Stimulated activated CD8-positive, alpha-beta memory T cell treated with anti-CD3 and anti-CD28 coated beads, Interleukin-4, amount 100 ng/mL, for 4 hours (primary cell): ENCODE measurements at places on chromosomes 1 and 21.

GRCh38 chr1:245168086-245168485 lies 13.3 kb downstream of the KIF26B start:
- no peak for DNase-seq

GRCh38 chr1:62882201-62883104 lies 98.5 kb downstream of the ATG4C start:
- no peak for DNase-seq

GRCh38 chr1:182384387-182384960 lies 7.1 kb downstream of the GLUL start:
- no peak for DNase-seq

GRCh38 chr1:93159337-93159736 lies 20.9 kb downstream of the TMED5 start:
- no peak for DNase-seq

DNA sequence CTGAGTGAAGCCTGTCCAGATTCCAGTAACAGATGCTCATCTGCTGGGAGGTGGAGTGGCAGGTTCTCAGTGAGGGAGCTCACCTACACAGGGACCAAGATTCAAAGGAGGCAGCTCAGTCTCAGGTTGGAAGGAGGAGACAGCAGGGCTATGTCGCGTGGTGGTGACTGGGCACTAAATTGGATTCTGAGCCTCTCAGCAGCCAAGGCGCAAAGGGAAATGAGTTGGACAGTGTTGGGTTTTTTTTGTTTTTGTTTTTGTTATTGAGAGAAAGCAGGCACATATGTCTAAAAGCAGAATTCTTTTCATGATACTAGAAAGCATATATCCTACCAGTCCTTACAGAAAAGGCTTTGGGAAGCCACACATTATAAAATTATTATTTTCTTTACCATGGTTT lies 26.2 kb downstream of the UMODL1 start:
- DNase-seq = no peak

DNA sequence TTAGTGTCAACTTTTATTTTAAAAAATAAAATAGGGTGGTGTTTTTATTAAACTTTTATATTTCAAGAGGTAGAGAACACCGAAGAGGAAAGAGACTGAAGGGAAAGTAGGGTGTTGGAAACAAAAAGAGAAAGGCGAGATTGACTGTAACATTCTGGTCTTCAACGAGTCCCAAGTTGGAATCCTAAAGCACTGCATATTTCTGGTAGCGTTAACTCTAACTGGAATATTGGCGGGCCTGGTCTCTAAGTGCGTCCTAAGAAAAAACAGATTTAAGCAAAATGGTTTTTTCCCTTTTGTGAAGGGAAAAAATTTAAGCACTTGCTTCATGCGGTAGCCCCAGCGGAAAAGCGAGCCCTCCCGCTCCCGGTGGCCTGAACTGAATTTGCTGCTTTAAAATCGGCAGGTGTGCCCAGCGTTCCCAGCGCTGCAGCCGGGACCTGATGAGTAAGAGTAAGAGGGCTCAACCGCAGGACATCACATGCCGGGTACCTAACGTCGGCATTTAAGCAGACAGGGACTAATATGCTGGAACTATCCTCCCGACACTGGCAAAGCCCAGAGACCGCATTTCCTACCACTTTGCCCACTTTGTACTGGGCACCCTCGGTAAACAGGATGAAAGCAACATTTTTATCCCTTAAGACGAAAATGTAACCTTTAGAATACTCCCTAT lies 30.5 kb upstream of the NFIA start:
- DNase-seq = no peak

GRCh38 chr1:212366901-212367300 lies 47.8 kb downstream of the PACC1 start:
- no peak for DNase-seq

- DNase-seq = no peak
These were observed 35.5 kb downstream of the MAN1C1 start for GRCh38 chr1:25651824-25652741.

GRCh38 chr1:26772687-26773086 lies 15.1 kb upstream of the PIGV start:
- DNase-seq = no peak

DNA sequence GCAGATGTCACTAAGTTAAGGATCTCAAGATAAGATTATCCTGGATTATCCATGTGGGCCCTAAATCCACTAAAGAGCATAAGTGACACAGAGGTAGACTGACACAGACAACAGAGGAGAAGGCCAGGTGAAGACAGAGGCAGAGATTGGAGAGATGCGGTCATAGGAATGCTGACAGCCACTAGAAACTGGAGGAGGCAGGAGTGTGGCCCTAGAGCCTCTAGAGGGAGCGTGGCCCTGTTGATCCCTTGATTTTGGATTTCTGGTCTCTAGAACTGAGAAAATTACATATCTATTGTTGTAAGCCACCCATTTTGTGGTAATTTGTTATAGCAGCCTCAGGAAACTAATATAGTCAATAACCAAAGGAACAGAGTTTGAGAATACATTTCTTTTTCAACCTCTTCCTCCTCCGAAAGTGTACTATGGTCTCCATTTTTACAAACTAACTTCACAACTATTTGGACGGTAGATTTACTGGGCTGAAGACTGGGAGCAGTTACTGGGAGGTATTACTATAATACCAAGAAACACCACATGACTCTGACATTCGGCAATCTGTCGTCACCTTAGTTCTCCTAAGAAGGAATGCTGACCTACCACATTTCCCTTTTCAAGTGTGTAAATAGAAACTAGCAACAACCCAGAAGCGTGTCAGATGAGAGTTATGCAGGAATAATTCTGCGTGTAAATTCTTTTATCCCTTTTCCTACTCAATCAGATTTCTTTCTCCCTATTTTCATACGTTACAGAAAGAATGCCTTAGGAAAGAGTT lies 116.0 kb upstream of the ZNHIT6 start:
- no peak for DNase-seq

DNA sequence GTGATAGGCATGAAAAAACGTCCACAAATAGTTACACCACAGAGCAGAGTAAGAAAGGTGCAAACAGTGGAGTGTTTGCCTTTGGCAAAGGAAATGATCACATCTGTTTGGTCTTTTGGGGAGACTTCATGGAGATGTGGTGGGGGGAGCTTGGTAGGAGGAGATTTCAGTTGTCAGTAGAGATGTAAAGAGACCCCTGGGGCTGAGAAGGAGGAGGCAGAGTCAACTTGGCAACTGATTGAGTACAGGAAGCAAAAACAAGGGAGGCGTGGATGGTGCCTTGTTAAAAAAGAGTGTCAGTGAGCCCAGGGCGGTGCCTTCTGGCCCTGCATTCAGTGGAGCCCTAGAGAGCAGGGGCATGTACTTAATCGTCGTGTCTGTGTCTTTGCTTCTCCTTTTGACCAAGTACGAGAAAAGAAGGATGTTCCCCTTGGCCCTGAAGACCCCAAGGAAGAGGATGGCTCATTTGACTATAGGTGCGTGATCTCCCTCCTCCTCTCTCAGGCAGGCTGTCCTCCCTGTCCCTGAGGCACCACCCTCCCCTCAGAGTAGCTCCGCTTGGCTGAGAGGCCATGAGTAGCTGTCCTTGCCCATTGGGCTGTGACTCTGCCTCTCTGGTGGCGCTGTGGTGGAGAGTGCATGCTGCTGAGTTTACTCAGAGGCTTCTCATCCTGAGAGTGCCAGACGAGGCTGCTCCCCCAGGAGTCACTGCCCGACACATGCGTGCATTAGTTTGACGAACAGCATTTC lies 30.4 kb upstream of the CNTN2 start:
- DNase-seq = no peak

DNA sequence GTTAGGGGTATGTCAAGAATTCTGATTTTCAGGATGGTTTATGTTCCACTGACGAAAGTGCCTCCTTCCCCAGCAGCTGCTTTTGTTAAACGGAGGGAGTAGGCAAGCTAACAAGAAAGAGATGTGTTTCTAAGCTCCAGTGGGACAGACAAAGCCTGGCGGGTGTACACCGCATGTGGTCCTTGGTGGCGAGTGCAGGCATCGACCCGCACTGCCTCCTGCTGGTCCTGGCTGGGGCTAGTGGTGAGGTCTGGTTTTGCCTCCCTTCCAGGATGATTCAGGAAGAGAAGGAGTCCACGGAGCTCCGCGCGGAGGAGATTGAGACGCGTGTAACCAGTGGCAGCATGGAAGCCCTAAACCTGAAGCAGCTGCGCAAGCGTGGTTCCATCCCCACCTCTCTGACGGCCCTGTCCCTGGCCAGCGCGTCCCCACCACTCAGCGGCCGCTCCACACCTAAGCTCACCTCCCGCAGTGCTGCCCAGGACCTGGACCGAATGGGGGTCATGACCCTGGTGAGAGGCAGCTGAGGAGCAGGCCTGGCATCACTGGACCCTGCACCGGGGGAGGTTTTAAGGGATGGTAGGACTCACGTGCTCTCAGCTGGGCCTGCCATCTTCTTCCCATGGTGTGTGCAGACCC lies 29.0 kb downstream of the PPFIA4 start:
- no peak for DNase-seq

DNA sequence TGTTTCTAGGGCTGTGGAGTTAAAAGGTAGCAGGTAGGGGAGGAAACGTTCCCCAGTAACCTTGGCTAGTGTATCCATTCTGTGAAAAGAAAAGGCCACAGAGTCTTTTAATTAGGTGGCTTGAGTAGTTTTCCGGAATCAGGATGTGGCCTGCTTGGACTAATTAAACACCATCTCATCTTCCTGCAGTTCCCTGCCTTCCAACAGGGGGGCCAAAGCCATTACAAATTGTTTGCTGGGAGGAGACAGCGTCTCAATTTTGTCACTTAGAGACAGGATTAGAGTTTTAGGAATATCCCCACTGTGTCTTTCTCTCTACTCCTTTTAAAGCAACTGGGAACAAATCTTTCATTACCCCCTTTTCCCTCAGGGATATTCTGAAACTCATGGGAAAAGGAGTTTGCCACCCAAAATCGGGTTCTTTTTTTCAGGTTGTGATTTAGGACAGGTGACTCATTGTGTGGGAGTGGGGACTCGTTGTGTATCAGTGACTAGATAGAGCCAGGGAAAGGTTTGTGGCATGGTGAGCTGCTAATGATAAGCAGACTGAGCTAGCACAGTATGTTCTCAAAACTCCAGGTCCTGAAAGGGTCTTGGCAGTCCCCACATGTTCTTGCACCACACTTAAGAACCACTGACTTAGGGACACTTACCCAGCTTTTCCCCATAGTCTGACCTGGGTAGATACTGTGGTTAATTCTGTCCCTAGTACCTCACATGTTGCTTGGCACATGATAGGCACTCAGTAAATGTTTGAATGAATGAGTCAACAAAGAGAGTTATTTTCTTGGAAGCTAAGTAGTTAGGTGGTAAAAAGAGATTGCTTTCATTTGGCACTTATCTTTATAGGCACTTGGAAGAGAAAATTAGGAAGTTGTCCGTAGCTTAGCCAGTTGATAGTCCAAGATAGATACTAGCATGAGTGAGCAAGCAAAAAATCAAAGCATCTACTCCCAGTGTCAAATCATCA lies 22.5 kb downstream of the INTS3 start:
- DNase-seq = no peak

GRCh38 chr1:71668065-71668464 lies 587.2 kb upstream of the ZRANB2 start:
- no peak for DNase-seq
